IMR-90 (cell line): ENCODE measurements at places on chromosomes 3 and 15. TPM values are rescaled to one million over a fixed set of nuclear protein-coding genes. Genes with fewer than 3 reads are reported as not detected.

DNA sequence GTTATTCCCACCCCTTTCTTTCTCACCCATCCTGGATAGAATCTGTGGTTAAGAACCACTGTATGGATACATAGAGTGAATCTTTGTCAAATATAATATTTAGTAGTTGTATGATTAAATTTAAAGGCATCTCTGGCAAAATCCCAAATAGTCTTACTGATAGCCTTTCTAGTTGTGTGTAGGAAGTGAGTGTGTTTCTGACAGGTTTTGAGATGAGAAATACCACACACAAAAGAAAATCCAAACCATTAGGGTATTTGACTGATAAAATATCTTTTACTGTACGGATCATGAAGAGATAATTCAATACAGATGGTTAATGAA lies 44.7 kb upstream of the PLCL2 start:
- no peak overlapping the region for H3K4me3 ChIP-seq
- H3K27ac ChIP-seq, result no peak overlapping the region
- peaks cover 2% of the 10 kb centered on the region for H3K27me3 ChIP-seq
- DNase-seq, result no peak

DNA sequence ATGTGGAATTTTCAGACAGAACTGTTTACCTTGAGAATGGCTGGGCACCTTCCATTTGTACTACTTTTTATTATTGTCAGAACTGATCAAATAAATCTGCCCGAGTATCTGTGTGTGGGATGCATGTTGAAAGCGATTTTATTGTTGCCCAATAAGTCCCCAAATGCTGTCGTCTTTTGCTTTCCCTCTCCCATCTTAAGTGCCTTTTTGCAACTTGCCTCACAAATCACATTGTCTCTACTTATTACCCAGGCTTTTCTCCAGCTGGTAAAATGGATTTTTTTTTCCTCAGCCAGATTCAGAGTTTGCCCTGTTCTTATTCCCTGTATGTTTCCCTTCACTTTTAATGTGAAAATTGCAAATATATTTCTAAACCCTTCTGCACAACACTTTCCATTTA lies 163.1 kb downstream of the CNTN4 start:
- DNase-seq, result no peak
- H3K36me3 ChIP-seq, result no peaks in the 10 kb centered on the region
- H3K4me3 ChIP-seq, result no peak overlapping the region

DNA sequence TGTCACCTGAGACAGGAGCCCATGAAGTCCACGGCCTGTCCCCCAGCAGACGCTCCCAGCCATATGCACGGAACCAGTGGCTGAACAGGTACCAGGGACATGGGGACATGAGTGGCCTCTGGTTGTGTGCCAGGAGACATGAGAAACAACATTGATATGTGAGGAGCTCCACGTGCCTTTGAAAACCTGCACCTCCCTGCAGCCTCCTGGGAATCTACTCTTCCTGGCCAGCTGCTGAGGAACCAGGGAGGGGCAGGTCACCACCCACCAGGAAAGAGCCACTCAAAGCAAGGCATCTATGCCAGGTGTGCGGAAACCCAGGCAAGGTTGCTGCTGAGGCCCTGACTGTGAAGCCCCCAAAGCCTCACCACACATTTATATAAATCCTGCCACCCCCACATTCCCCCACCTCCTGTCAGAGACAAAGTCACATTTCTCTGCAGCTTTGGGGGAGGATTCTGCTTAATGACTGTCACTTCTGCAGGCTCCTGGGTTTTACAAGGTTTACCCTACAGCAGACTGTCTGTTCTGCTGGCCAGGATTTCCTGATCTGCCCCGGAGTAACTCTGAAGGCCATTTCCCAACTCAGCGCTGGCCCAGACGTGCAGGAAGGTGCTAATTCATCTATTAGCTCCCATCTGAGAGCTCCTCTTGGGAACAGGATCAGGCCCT lies 110.8 kb downstream of the ADCY5 start:
- no peaks in the 10 kb centered on the region for H3K4me1 ChIP-seq
- no peak overlapping the region for H3K27ac ChIP-seq
- no peak overlapping the region for H3K4me3 ChIP-seq
- peaks cover 48% of the 10 kb centered on the region for H3K27me3 ChIP-seq

GRCh38 chr15:72285927-72286516 lies 13.7 kb upstream of the PARP6 start:
- H3K36me3 ChIP-seq, result no peaks in the 10 kb centered on the region
- no peaks in the 10 kb centered on the region for H3K4me1 ChIP-seq
- peak; percentile 14 for DNase-seq

The MKRN2OS gene
- total RNA-seq, result not detected in 2 replicates

GRCh38 chr15:81229586-81229985 lies 32.9 kb downstream of the IL16 start:
- H3K27ac ChIP-seq, result no peak overlapping the region
- peaks cover 2% of the 10 kb centered on the region; the same call in 1 of the 2 replicates for H3K4me1 ChIP-seq
- H3K27me3 ChIP-seq, result no peaks in the 10 kb centered on the region
- no peak overlapping the region for H3K4me3 ChIP-seq
- DNase-seq, result no peak

- no peak for DNase-seq
- no peak overlapping the region for H3K27ac ChIP-seq
- H3K4me1 ChIP-seq, result no peaks in the 10 kb centered on the region
These were observed 61.1 kb upstream of the GCNT3 start for GRCh38 chr15:59550530-59550929.

GRCh38 chr3:66839508-66839907 lies 158.6 kb upstream of the KBTBD8 start:
- no peaks in the 10 kb centered on the region; the same call in 1 of the 2 replicates for H3K27me3 ChIP-seq
- H3K27ac ChIP-seq, result no peak overlapping the region
- H3K4me1 ChIP-seq, result no peaks in the 10 kb centered on the region

DNA sequence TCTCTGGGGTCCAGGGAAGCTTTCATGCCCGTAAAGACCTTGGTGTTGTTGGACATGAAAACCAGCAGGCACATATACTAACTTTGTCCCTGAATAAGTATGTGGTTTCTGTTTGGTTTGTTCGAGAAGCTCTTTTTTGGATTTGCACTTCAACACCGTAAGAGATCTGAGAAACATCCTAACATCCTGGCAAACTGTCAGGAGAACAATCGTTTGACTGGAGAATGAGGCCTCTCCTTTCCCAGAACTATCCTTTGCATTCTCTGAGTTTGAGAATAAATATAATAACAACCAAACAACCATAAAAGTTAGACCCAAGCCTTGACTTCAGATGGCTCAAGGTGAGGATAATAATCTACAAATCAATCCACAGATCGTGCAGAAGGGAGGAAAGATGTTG lies 230.4 kb upstream of the WNT5A start:
- H3K27me3 ChIP-seq, result no peaks in the 10 kb centered on the region; the same call in 1 of the 2 replicates
- H3K4me1 ChIP-seq, result peaks cover 2% of the 10 kb centered on the region

GRCh38 chr3:71388535-71389120 lies 194.9 kb downstream of the FOXP1 start:
- no peaks in the 10 kb centered on the region for H3K36me3 ChIP-seq
- no peak for DNase-seq
- peaks cover 8% of the 10 kb centered on the region for H3K4me1 ChIP-seq
- no peaks in the 10 kb centered on the region for H3K27me3 ChIP-seq
- no peak overlapping the region for H3K27ac ChIP-seq
- H3K4me3 ChIP-seq, result no peak overlapping the region

- H3K4me3 ChIP-seq, result no peak overlapping the region
- no peaks in the 10 kb centered on the region for H3K27me3 ChIP-seq
- H3K4me1 ChIP-seq, result peaks cover 10% of the 10 kb centered on the region
These were observed 75.8 kb downstream of the CBLB start for GRCh38 chr3:105793040-105793439.

The PPP1R14D gene
- total RNA-seq, result not detected in 2 replicates

DNA sequence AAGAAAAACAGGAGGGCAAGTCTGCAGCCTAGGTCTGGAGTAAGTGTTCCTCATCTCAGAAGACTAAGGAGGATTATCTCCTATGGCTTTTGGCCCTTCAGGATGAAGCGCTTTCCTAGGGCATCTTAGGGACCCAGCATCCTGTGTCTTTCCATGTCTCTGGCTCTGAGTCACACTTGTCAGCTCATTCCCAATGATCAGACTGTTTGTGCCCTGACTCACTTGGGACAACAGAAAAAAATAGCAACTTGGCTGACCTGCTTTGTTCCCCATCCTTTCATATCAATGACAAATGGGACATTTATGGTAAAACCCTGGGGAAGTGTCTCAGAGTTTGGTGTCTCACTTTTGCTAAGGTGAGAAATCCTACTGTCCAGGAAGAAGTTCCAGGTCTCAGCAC lies 76.2 kb upstream of the OXTR start:
- H3K4me3 ChIP-seq, result no peak overlapping the region
- no peaks in the 10 kb centered on the region for H3K27me3 ChIP-seq
- H3K36me3 ChIP-seq, result no peaks in the 10 kb centered on the region
- DNase-seq, result peak; percentile 72
- H3K4me1 ChIP-seq, result peaks cover 14% of the 10 kb centered on the region
- no peak overlapping the region for H3K27ac ChIP-seq

DNA sequence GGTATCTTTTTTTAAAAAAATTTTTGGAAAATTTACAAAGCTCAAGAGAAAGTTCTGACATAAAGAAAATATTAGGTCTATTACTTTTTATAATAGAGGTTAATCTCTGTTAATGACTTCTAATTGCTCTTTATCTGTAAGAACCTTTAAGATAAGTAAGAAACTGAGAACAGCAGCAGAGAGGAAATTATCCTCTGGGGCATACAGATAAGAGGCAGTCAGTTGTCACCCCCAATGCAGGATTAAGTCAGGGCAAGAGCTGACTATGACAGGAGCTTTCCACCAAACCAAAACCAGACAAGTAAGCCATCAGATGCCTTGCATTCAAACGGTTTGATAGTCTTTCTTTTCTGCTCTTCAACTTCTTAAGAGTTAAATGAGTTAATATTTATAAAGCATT lies 149.0 kb downstream of the GSK3B start:
- H3K27me3 ChIP-seq, result no peaks in the 10 kb centered on the region
- DNase-seq, result no peak
- no peaks in the 10 kb centered on the region for H3K4me1 ChIP-seq
- H3K36me3 ChIP-seq, result peaks cover 2% of the 10 kb centered on the region; the same call in 1 of the 2 replicates
- H3K4me3 ChIP-seq, result no peak overlapping the region
- no peak overlapping the region for H3K27ac ChIP-seq

- H3K36me3 ChIP-seq, result no peaks in the 10 kb centered on the region
- H3K27ac ChIP-seq, result no peak overlapping the region
- peaks cover 18% of the 10 kb centered on the region for H3K27me3 ChIP-seq
- no peak overlapping the region for H3K4me3 ChIP-seq
- H3K4me1 ChIP-seq, result no peaks in the 10 kb centered on the region
These were observed 6.0 kb downstream of the PLA2G4F start for GRCh38 chr15:42150219-42150970.

The SPTSSB gene
- total RNA-seq, result not detected in 2 replicates

DNA sequence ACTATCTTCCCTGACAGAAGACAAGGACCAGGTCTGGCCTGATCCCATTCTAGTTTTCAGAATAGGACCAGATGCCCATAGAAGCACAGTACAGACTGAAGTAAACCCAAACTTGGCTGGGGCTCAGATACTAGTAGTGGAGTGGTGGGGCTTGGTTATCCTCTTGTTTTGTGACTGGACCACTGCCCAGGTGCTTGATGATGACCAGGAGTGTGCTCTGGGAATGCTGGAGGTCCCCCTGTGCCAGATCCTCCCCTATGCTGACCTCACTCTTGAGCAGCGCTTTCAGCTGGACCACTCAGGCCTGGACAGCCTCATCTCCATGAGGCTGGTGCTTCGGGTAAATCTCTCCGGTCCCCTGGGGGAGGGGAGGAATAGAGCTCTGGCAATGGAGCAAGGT lies 36.3 kb downstream of the ESYT3 start:
- no peak overlapping the region for H3K4me3 ChIP-seq
- H3K27me3 ChIP-seq, result peaks cover 6% of the 10 kb centered on the region
- no peaks in the 10 kb centered on the region for H3K4me1 ChIP-seq
- no peak overlapping the region for H3K27ac ChIP-seq
- DNase-seq, result no peak
- no peaks in the 10 kb centered on the region for H3K36me3 ChIP-seq

The MEIS2 gene
- 50.3 and 71.3 TPM in 2 replicates for total RNA-seq

The B3GNT5 gene
- total RNA-seq, result 3.4 and 4.4 TPM in 2 replicates

- no peaks in the 10 kb centered on the region for H3K36me3 ChIP-seq
- no peak for DNase-seq
- no peak overlapping the region for H3K4me3 ChIP-seq
- no peaks in the 10 kb centered on the region for H3K4me1 ChIP-seq
- no peaks in the 10 kb centered on the region for H3K27me3 ChIP-seq
These were observed 318.4 kb upstream of the TRIM42 start for GRCh38 chr3:140359233-140359995.

The SPINK8 gene
- total RNA-seq, result not detected in 2 replicates

DNA sequence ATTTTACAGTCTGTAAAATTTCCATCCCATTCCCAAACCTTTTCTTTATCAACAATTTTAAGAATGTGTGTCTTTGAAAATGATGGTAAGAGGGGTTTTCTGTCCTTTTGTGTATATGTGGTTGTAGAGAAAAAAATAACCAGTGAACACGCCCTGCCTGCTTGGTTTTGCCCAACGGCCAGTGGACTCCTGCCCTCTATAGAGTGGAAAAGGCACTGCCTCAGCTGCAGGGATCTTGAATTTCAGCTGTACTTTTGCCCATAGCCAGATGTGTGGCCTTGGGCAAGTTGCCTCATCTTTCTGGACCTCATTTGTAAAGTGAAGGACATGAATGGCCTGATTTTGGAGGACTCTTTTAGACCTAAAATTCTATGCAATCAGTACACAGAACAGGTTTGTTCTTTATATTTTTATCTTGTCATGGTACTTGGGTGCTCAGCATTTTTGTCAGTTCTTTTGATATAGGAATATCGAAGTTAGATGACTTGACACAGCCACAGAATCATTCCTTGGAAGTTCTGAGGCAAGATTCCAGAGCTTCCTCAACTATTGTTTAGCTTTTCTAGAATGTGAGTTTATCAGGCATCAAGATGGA lies 81.0 kb downstream of the CLDN11 start:
- no peak overlapping the region for H3K4me3 ChIP-seq
- H3K36me3 ChIP-seq, result no peaks in the 10 kb centered on the region
- peak; percentile 57 for DNase-seq
- no peaks in the 10 kb centered on the region; the same call in 1 of the 2 replicates for H3K4me1 ChIP-seq
- H3K27ac ChIP-seq, result no peak overlapping the region

The XRN1 gene
- total RNA-seq, result 21.5 and 38.9 TPM in 2 replicates

- H3K27me3 ChIP-seq, result peaks cover 41% of the 10 kb centered on the region
- no peak overlapping the region for H3K27ac ChIP-seq
- peaks cover 2% of the 10 kb centered on the region; the same call in 1 of the 2 replicates for H3K4me1 ChIP-seq
- H3K36me3 ChIP-seq, result no peaks in the 10 kb centered on the region
- no peak for DNase-seq
These were observed 67.4 kb upstream of the TLE3 start for GRCh38 chr15:70164910-70165715.

DNA sequence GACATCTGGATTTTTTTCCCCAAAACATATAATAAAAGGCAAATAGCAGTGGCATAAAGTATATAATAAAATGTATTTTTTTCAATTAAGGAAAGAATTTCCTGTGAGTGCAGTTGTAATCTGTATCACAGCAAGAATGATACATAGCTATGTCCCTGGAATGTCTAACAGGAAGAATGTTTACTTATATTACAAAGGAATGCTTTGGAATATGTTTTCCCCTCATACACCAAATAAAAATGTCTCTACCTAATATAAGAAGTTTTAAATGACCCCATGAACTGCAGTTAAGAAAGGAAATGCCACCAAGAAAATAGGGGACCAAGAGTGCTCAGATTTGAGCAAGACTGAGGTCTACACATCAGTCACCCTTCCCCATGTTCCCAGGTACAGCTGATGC lies 38.0 kb upstream of the ATP11B start:
- H3K36me3 ChIP-seq, result no peaks in the 10 kb centered on the region
- no peak for DNase-seq
- H3K27ac ChIP-seq, result peak overlapping the region; percentile 16; the same call in 1 of the 2 replicates
- H3K4me3 ChIP-seq, result no peak overlapping the region
- peaks cover 2% of the 10 kb centered on the region; the same call in 1 of the 2 replicates for H3K27me3 ChIP-seq
- peaks cover 4% of the 10 kb centered on the region for H3K4me1 ChIP-seq

The ZNF620 gene
- total RNA-seq, result 0.72 and 0.83 TPM in 2 replicates
